ENCODE measurements at places on chromosomes 7 and 10. TPM values are rescaled to one million over a fixed set of nuclear protein-coding genes. Genes with fewer than 3 reads are reported as not detected.

The VWDE gene
- not detected for total RNA-seq

The WASL gene
- 32.4 TPM for total RNA-seq

The SPDYE9 gene
- not detected for total RNA-seq

DNA sequence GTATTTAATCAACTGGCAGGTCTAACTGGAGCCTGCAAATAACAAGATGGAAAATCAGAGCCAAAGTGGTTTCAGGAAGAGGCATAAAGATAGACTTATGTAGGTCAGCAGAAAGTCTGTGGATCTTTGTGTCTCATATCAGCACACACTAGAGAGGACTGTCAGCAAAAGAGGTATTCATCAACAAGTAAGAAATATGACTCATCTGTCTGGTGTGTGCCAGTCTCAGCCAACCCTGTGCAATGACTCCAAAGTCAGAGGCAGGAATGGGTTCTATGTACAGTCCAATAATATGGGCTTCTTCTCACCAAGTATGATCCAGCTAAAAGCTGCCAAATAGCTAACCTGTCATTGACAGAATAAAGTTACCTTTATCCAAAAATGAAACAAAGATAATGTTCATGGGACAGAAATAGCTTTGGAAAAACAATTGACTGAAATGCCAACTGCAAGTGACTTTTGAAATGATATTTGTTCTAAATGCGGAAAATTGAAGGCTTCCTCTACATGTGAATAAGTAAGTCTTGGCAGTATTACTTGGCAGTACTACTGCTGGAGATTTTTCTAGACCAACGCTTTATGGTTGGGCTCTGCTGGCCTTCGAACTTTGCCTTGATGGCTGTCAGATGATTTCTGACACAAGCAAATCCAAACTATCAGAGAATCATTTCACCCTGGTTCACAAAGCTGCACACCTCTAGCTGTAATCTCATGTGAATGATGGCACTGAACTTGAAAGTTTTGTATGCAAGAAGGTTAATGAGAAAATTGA lies 272.3 kb upstream of the SEMA3C start:
- H3K36me3 ChIP-seq: no peaks in the 10 kb centered on the region
- H3K27ac ChIP-seq: no peak overlapping the region
- no peaks in the 10 kb centered on the region for H3K27me3 ChIP-seq
- peaks cover 5% of the 10 kb centered on the region for H3K4me1 ChIP-seq
- DNase-seq: no peak
- no peak overlapping the region for H3K4me3 ChIP-seq

DNA sequence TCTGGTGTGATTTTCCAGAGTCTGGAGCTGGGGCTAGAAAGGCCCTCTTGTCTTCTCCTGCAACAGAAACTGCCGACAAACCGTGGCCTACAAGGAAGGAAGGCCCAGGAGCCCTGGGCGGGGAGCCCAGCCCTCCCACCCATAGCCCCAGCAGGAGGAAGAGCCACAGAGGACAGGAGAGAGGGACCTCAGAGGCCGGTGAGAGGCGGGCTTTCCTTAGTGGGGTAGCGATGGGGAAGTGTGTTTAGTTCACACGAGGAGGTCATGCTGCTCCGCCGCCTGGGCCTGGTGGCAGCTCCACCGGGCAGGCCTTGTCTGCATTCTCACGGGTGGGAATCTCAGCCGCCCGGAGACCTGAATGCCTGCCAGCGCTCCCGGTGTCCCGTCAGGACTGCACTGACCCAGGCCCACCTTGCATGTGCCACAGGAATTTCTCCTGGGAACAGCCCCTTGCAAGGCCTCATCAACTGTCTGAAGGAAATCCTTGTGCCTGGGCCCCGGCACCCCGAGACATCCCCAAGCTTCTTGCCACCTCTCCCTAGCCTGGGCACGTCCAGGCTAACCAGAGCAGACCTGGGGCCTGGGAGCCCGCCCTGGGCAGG lies 50.9 kb downstream of the ZNF467 start:
- no peaks in the 10 kb centered on the region for H3K27me3 ChIP-seq
- DNase-seq: peak; percentile 61
- H3K4me1 ChIP-seq: peaks cover 9% of the 10 kb centered on the region
- H3K27ac ChIP-seq: no peak overlapping the region
- H3K36me3 ChIP-seq: peaks cover 69% of the 10 kb centered on the region

- H3K36me3 ChIP-seq: no peaks in the 10 kb centered on the region
- H3K27ac ChIP-seq: no peak overlapping the region
- H3K4me3 ChIP-seq: no peak overlapping the region
Observed at GRCh38 chr10:107966826-107967225, 802.3 kb upstream of the SORCS1 start.

- no peaks in the 10 kb centered on the region for H3K27me3 ChIP-seq
- H3K4me1 ChIP-seq: no peaks in the 10 kb centered on the region
- H3K27ac ChIP-seq: no peak overlapping the region
- H3K4me3 ChIP-seq: no peak overlapping the region
- no peaks in the 10 kb centered on the region for H3K36me3 ChIP-seq
Observed at GRCh38 chr7:72170475-72170874, 241.7 kb downstream of the CALN1 start.

The SFRP5 gene
- 24.6 TPM for total RNA-seq

The DPP6 gene
- total RNA-seq: 51.2 TPM

The GIMAP5 gene
- total RNA-seq: 30.7 TPM

The WEE2 gene
- not detected for total RNA-seq

GRCh38 chr10:6200440-6200733 lies 2.3 kb upstream of the PFKFB3 start:
- no peaks in the 10 kb centered on the region for H3K36me3 ChIP-seq
- peak overlapping the region; percentile 98 for H3K27ac ChIP-seq
- no peak for DNase-seq
- H3K27me3 ChIP-seq: no peaks in the 10 kb centered on the region
- peak overlapping the region; percentile 79 for H3K4me3 ChIP-seq

The FAM237B gene
- total RNA-seq: not detected

- H3K27ac ChIP-seq: peak overlapping the region; percentile 96
- DNase-seq: no peak
- no peaks in the 10 kb centered on the region for H3K36me3 ChIP-seq
- no peak overlapping the region for H3K4me3 ChIP-seq
- peaks cover 24% of the 10 kb centered on the region for H3K4me1 ChIP-seq
Observed at GRCh38 chr10:22317771-22318565, 1.8 kb downstream of the COMMD3 start.

The PDE6C gene
- not detected for total RNA-seq

- no peaks in the 10 kb centered on the region for H3K27me3 ChIP-seq
- H3K4me3 ChIP-seq: no peak overlapping the region
- no peaks in the 10 kb centered on the region for H3K4me1 ChIP-seq
- no peak for DNase-seq
Observed at GRCh38 chr10:113219446-113219845, 269.4 kb downstream of the TCF7L2 start.

- peak within 1 kb of the TSS; percentile 64 for H3K27ac ChIP-seq
- peaks cover 10% of the 10 kb centered on the region for H3K4me1 ChIP-seq
- no peaks in the 10 kb centered on the region for H3K36me3 ChIP-seq
- peak within 1 kb of the TSS; percentile 47 for H3K4me3 ChIP-seq
- DNase-seq: peak; percentile 69
Observed at GRCh38 chr7:83648464-83649241, at the start of gene SEMA3E. TSS of gene SEMA3E (minus strand) at chr7:83649139.

The ZNF467 gene
- total RNA-seq: 15.7 TPM

DNA sequence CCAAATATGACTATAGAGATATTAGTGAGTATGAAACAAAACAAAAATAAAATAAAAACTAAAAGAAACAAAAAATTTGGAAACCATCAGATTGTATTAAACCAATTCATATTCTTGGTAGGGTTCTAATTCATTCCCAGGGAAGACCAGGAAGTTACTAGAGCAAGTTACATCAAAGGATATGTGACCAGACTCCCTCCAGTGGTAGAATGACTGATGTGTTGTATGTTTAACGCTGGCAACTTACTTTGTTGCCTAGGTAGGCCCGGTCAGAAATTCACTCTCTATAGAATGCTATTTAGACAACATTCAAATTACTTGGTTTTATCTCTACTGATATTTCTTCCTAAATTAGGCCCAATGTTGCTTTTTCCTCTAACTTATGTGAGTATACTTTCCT lies 5.2 kb downstream of the PHYHIPL start:
- no peaks in the 10 kb centered on the region for H3K36me3 ChIP-seq
- DNase-seq: no peak
- H3K4me1 ChIP-seq: peaks cover 9% of the 10 kb centered on the region
- no peak overlapping the region for H3K27ac ChIP-seq
- peaks cover 33% of the 10 kb centered on the region for H3K27me3 ChIP-seq

The SRRM3 gene
- total RNA-seq: 8.7 TPM

DNA sequence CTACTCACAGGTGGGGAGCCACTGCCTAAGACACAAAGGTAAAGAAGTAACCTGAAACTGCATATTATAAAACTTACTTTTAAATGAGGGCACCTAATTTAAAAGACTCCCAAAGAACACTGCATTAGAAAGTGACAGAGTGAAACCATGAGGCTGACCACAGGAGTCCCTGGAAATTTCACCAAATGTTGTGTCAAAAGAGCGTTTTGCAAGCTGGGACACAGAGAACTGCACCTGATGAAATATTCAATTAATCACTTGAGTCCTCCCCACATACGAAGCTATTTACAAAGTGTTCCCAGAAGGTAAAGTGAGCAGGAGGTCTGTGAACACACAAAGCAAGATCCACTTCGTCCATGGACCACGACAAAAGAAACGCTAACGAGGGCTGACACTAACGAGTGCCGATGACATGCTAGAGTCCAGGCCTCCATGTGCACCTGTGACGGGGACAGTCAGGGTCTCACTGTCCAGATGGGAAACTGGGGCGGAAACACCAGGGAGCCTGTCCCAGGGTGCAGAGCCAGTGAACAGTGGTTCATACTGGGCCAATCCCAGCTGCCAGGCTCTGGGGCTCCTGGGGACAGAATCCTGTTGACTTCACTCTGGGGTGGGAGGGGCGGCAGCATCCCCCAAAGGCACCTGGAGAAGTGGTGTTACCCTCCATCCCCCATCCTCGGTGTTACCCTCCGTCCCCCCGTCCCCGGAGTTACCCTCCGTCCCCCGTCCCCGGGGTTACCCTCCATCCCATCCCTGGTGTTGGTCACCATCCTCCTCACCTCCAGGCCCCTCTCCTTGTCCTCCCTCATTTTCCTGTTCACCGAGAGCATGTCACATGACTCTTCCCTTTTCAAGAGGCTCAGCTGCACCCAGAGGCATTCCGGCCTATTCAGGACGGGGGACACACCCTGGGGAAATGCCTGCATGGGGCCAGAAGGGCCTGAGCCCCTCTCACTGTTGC lies 63.4 kb downstream of the DIP2C start:
- H3K36me3 ChIP-seq: no peaks in the 10 kb centered on the region
- H3K27me3 ChIP-seq: no peaks in the 10 kb centered on the region
- peaks cover 78% of the 10 kb centered on the region for H3K4me1 ChIP-seq
- no peak for DNase-seq
- H3K27ac ChIP-seq: peak overlapping the region; percentile 89
- H3K4me3 ChIP-seq: peak overlapping the region; percentile 32

The TNPO3 gene
- 36.0 TPM for total RNA-seq

The PRSS37 gene
- not detected for total RNA-seq
